ENCODE measurements at places on chromosomes 3 and 15.

- no peak for DNase-seq
Measured at GRCh38 chr3:140748-141330, 55.7 kb upstream of the CHL1 start.

DNA sequence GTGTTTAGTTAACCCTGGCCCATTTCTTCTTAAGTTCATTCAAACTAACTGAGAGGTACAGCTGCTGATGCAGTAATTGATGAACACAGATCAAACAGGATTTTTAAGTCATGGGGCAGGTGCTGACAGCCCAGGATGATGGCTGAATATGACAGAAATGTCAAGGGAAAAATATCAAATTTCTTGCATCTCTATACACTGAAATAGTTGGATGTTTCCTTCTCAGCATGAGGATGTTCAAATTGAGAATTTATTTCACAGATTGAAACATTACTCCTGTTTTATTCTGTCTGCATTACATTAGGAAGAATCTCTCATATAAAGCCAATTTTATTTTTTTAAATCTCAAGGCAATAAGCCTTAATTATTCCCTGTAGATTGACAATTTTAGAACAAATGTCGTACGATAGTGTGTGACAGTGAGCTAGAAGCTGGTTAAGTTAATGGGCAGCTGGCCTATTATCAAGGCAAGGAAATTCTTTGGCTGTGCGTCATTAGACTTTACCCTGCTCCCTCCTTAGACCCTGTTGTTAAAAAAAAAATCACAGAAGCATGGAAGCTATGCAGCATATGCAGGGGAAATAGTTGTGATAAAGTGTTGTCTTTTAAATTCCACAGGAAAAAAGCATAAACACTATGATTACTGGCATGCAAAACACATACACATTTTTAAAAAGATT, 183.8 kb upstream of the KCNMB2 start:
- peak; percentile 90 for DNase-seq

DNA sequence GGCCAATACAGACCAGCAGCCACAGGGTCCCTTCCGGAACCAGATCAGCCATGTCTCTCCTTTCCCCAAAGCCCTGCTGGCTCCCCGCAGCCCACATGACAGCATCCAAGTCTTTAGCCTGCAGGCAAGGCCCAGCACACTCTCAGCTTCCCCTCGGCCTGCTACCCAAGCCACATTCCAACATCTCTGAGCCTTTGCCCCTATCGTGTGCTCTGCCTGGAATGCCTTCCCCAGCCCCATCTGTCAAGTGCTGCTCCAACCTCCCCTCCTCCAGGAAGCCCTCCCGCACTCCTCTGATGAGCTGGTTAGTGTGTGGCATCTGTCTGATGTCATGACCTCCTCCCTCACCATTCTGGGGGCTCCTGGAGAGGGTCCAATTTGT, 8.5 kb downstream of the PLXND1 start:
- DNase-seq = peak; percentile 40

GRCh38 chr3:1734494-1735122, 364.1 kb upstream of the CNTN4 start:
- DNase-seq = no peak

DNA sequence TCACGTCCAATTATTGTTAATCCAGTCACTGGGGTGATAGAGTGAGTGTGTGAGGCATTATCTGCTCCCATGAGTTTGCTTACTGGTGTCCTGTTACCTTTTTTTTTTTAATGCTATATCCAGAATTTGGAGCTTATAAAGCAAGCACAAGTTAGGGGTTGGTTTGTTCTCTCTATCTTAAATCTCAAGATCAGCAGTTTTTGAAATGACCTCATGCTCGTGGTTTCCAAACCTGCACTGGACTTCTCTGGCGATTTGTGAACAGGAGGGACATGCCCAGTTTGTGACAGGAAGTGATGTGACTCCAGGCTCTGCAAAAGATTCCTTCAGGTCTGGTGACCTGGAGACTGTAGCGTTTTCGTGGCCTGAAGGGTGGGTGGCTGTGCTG, 25.6 kb downstream of the XYLB start:
- no peak for DNase-seq

DNA sequence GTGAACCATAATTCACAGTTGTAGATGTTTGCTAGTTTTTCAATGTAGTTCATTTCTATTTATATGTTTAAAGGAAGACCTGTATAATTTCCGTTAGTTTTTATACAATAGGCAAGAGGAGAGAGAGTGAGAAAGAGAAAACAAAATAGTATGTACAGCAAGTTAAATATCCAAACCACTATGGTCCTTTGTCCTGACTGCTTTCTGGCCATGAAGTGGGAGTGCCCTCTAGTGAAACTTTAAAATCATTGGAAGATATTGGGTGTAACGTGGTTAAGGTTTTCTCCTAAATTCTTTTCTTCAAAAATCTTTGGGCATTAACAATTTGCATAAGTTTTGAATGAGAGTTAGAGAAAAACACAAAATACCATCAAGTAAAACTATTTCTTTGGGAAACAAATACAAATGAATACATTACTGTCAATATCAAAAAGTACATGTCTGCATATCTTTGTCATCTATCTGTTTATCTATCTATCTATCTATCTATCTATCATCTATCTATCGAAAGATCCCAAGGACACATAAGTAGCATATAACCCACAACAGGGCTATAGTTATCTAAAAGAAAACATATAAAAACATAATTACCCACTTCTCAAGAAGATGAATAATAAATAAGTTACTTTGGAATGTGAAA, 534.6 kb upstream of the ATP11B start:
- peak; percentile 40 for DNase-seq

DNA sequence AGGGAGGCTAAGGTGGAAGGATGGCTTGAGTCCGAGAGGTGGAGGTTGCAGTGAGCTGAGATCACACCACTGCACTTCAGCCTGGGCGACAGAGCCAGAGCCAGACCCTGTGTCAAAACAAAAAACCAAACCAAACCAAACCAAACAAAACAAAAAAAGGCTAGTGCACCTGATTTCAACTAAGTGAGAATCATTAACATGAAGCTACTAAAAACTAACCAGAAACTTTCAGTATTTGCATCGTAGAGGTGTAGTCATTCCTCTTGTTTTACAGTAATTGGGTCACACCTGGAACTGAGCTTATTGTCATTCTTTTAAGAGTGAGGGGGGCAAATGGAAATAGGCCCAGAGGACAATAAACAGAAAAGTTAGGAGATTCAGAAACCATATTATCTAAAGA, 58.5 kb downstream of the ST6GAL1 start:
- DNase-seq = no peak

GRCh38 chr15:39491115-39491885, 89.6 kb upstream of the THBS1 start:
- DNase-seq = no peak

DNA sequence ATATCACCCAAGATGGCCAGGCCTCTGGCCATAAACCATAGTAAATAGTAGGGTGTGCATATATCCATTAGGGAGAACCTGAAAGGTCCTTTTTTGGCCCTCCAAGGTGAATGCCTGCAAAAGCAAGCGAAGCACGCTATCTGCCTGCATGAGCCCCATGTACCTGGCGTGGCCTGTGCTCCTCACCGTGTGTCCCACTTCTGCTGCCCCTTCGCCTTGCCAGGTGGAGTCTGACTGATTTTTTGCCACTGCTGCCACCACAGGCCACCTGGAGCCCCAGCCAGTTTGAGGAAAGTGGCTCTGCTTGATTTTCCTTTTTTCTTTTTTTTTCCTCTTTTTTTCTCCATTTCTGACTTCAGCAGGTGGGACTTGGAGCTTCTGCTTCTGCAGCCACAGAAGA, 139.7 kb downstream of the SNRPN start:
- DNase-seq = no peak

GRCh38 chr15:74269362-74270035, 33.4 kb downstream of the CCDC33 start:
- no peak for DNase-seq

DNA sequence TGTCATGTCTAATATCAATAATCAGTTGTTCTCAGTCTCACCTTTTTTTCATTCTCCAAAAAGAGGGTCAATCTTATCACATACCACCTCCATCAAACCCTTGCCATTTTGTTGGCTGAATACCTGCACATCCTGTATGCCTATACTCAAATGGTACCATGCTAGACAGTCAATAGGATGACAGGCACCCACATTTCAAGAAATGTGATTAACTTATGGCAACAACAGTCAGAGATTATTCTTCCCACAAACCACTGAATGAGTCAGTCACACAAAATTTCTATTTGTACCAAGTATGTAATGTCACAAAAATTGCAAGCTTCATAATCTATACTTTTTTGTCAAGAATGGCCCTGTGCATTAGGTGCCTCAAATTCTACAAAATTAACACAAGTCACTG, 5.1 kb upstream of the SLC27A2 start:
- no peak for DNase-seq

DNA sequence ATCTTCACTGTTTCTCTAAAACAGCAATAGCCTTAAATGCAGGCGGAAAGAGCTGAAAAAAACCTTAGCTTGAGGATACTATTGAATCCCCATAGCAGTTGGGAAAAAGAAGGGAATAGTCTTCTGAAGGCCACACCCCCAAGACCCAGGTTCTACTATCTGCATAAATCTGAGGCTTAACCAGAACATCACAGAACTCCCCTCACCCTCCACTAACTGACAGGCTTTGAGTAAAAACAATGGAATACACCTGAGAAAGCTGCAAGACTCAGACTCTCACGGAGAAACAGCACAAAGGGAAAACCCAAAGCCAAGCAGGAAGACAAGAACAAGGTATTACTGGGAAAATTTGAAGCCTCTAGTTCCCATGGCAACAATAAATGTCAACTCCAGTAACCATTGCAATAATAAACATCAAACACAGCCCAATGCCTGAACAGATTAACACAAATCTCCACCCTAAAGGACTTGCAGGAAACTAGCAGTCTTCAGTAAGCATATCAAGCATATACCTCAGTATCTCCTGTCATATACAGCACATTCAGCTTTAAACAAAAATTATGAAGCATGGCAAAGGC, 56.4 kb downstream of the TMCC1 start:
- DNase-seq = peak; percentile 65

DNA sequence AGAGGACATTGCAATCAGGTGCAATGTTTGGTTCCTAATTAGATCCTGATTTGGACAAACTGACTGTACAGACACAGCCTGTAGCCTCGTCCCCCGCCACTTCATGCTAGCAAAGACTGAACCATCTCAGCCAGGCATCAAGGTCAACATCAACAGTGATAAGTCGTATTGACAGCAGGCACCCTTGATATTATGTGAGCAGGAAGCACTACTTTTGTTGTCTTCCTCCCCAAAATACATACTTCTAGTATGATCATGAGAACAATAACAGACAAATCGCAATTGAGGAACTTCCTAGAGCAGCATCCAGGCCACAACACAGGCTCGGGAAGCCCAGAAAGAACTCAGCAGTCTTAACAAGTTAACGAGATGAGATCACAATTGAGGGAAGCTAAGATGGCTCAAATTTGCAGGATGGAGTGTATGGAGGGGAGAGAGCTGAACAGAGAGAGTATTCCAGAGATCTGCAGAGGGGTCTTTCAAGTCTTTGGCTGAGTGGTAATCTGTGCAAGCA, 20.4 kb downstream of the TGM5 start:
- no peak for DNase-seq

DNA sequence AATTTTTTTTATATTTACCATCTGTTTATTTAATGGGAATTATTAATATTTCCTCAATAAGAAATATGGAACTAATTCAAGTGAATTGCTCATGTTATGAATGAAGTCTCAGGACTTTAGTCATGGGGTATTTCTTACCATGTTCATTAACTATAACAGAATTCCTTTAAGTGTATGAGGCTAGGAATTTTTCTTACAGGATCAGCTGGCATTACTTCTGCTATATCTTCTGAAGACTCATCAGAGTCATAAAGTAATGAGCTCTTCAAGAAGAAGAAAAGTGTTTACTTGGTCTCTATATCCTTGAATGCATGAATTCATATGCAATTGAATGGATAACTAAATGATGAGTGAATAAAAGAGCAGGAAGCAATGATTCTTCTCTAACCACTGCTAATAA, 486.8 kb upstream of the THBS1 start:
- no peak for DNase-seq

GRCh38 chr3:188185717-188186251, 31.8 kb downstream of the LPP start:
- no peak for DNase-seq
